ENCODE measurements at places on chromosomes 13 and 19.

DNA sequence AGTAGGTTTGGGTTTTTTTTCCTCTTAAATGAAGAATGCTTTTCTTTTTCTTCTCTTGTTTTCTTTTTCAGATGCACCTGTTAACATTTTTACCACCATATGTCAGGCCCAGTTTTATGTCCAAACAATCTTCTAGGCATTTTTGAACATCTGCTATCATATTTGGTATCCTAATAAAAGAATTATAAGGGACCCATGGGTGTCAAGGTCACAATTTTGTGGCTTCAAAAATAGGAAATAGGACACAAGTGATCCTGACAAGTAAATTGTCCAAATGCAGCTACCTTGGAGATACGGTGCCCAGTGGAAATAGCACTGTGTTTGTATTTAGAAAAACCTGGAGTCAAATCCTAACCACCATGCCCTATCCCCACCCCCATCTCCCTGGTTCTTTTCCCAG is 270.3 kb downstream of the MZT1 start:
- no peak for DNase-seq

- no peak for DNase-seq
These were observed 36.9 kb downstream of the DHRS12 start for GRCh38 chr13:51767100-51767499.

GRCh38 chr13:25130944-25131343 is 35.0 kb downstream of the PABPC3 start:
- no peak for DNase-seq

DNA sequence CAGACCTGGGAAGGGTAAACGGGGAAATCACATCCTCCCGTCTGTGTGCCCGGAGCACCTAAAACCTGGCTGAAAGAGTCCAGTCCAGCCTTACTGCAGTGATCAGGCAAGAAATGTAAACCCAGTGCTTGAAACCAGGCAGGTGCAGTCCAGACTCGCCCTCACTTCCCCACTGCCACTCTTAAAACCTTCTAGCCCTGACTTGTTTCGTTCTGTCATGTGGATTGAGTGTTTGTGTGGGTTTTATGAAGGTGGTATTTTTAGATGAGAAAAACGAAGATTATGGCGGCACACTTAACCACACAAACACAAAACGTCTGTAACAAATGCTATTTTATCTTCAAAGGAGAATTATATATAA is 839 bp upstream of the CKAP2 start:
- DNase-seq, result no peak

- no peak for DNase-seq
These were observed 5.6 kb upstream of the TEX29 start for GRCh38 chr13:111314852-111315251.

- no peak for DNase-seq
These were observed 12.3 kb downstream of the DDX39A start for GRCh38 chr19:14406645-14407401.

DNA sequence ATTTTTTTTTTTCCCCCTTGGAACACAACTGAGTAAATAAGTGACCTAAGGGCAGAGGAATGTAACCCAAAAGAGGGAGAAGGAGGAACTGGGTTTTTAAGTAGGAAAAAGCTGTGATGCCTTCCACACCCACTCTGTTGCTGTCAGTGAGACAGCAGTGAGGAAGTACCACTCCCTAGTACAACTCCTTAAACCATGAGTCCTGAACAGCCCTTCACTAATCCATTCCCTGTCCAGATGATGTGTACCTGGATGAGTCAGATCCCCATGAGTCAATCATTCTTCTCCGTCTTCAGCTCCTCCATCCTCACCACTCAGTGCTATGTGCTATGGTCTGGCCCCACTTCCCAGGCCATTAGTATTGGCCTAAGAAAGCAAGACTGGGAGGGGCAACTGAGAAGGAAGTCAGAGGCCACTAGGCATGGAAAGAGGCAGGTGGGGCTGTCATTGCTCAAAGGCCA is 12.9 kb upstream of the CXCL17 start:
- DNase-seq, result no peak

GRCh38 chr13:37656247-37656940 is 57.8 kb upstream of the POSTN start:
- no peak for DNase-seq

DNA sequence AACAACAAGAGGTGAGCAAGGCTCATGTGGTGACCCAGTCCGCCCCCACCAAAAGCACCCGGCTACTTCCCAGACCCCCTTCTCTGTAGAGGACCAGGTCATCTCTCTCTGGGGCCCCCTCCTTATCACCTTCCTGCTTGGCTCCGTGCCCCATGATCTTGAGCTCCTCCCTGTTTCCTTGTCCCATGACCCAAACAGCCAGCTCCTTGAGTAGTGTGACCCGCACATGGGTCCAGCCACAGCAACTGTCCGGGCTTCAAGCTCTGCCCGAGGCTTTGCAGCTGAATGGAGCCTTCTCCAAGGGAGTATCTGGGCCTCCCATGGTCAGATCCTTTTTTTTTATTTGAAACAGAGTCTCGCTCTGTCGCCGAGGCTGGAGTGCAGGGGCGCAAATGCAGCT is 61.8 kb downstream of the MYO9B start:
- DNase-seq, result no peak

DNA sequence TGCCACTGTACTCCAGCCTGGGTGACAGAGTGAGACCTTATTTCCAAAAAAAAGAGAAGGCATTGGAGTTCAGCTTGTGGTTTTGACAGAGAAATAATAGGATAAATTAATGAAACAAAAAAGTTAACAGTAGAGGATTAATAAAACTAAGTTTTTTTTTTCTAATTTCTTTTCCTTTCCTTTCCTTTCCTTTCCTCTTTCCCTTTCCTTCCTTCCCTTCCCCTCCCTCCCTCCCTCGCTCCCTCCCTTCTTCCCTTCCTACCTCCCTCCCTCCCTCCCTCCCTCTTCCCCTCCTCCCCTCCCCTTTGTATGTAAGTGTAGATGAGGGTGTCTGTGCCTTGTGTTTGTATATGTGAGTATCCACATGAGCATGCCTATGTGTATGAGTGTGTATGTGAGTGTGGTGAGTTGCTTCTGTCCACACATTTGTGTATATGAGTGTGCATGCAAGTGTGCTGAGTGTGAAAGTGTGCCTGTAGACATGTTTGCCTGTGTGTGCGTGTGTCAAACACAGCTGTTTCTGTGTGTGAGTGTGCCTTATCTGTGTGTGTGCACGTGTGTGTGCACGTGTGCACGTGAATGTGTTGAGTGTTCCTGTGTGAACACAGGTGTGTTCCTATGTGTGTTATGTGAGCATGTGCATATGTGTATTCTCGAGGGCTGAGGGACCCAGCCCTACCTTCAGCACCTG is 12.5 kb upstream of the MZF1 start:
- DNase-seq, result no peak

- no peak for DNase-seq
These were observed 3.3 kb upstream of the SLC15A1 start for GRCh38 chr13:98755729-98756128.

- no peak for DNase-seq
These were observed 134.7 kb upstream of the GPR12 start for GRCh38 chr13:26895081-26895807.

GRCh38 chr13:37539976-37540605 is 58.5 kb downstream of the POSTN start:
- DNase-seq, result no peak

DNA sequence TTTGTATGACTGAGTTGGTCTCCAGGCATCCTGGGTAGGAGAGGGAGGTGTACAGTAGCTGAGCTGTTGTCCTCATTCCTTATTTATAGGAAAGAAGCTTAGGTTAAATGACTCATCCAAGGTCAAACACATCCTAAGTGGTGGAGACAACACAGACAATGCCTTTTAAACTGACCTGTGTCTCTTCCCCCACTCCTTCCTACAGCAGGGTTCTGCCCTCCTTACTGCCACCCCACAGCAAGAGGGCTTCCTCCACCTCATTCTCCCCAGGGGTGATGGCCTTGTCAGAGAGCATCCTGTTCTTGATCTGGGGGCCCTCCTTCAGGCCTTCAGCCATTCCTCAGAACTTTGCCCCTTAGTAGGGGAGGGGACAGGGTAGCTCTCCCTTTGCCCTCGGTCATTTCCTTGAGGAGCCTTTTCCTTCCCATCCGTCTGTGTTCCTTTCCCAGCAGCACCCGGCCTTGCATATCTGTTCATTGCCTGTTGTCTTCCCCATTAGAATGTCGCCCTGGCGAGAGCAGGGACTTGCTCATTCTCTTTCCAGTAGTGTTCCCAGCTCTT is 48.2 kb upstream of the GPI start:
- DNase-seq, result no peak

DNA sequence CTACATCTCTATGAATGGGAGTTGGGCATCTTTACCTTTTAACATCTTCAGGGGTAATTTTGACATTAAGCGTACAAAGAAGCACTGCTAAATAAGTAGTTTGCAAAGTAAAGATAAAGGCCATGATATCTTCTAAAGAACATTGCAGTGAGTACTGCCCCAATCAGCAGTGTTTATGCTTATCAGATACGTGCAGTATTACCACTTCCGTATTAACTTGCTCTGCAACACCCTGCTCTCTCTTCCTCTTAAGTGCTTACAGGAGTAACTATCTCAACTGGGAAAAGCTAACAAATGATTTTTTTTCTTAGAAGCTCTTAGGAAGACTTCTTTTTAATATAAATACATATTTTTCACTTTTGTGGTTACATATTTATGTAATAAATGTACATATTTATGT is 793.7 kb upstream of the SLC10A2 start:
- DNase-seq, result no peak

- DNase-seq, result peak; percentile 37
These were observed 5.6 kb upstream of the DPF1 start for GRCh38 chr19:38229585-38230073.

GRCh38 chr13:57843521-57843920 is 212.0 kb downstream of the PCDH17 start:
- no peak for DNase-seq

DNA sequence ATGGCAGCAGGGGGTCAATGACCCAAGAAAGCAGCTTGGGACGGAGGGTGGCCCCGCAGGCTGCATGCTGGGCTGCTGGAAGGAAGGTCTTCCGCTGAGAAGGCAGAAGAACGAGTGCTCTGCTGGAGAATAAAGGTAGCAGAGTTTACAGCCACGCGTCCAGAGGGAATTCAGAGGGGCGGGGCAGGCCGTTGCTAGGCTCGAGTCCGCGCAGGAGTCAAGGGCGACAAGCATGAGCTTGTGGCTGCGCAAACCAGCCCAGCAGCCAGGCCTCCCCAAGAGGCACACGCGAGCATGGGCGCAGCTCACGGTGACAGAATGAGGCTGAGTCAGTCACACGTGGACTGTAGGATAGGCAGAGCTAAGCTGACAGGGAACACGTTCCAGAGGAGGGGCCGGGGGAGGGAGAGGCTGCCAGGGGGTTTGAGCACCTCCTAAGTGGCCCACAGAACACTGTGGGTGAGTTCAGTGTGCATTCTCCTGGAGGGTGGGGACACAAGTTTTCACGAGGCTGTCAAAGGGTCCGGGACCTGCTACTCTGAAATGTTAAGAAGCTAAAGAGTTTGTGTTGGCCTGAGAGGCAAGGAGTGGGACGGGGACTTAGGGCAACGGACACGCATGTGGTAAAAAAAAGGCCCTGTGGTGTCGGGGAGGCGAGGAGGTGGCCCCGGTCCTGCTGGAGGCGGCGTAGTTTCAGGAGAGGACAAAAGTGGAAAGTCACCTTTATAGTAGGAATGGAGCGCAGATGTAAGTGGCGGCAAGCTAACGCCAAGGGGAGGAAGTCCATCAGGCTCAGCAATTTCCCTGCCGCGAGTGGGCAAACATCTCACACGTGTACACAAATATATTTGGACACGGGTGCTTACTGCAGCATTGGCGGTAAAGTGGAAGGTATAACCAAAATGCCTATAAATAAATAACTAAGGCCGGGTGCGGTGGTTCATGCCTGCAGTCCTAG is 17.7 kb downstream of the RFX2 start:
- no peak for DNase-seq

DNA sequence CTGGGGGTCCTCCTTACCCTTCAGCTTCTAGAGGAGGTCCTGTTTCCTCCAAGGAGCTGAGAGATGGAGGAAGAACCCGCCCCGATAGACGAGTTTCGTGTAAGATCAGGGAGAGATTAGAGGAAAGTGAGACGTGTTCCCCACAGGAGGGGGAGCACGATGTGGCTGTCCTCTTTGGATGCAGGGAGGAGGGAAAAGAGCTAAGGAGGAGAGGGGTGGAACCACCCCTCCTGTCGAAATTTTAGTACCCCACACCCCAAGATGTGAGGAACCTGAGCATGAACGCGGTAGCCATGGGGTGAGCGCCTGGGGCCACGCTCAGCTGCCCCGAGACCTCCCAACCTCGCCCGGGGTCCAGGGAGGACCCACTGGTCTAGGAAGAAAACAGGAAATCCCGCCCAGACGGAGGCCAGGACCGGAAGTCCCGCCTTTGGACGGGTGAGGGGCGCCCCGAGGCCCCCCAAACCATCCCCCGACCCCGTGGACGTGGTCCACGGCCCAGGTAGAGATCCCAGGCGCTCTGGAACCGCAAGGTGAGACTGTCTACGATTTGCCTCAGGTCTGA is 1.2 kb downstream of the AKT1S1 start:
- DNase-seq, result peak; percentile 28

DNA sequence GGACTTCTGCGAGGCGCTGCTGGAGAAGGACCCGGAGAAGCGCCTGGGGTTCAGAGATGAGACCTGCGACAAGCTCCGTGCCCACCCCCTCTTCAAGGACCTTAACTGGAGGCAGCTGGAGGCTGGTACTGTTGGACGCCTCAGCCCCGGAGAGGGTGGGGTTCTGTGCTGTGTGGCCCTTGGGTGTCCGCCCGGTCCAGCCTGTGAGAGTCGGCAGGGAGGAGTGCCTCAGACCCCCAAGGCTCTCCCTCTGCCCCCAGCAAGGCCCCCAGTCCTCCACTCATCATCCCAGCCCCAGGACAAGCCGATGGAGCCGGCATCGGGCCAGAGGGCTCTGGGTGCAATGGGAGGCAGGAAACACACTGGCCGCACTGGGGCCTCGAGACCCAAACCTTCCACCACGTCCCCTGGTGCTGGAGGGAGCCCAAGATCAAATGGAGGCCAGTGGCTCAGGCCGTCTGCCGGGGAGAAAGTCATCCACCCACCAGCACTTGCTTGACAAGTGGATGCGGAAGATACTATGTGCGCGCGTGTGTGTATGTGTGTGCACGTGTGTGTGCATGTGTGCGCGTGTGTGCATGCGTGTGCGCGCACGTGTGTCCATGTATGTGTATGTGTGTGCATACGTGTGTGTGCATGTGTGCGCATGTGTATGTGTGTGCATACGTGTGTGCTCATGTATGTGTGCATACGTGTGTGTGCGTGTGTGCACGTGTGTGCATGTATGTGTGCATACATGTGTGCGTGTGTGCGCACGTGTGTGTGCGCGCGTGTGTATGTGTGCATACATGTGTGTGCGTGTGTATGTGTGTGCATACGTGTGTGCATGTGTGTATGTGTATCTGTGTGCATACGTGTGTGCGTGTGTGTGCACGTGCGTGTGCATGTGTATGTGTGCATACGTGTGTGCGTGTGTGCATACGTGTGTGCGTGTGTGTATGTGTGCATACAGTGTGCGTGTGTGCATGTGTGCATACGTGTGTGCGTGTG is 25.8 kb upstream of the TMEM255B start:
- DNase-seq, result no peak

- no peak for DNase-seq
These were observed 299.7 kb downstream of the LMO7 start for GRCh38 chr13:75935805-75936204.

GRCh38 chr13:94168783-94169453 is 310.6 kb downstream of the DCT start:
- no peak for DNase-seq

- DNase-seq, result no peak
These were observed 357.9 kb downstream of the KLF12 start for GRCh38 chr13:73776151-73776785.

All from T-cell (primary cell).